Activated CD8-positive, alpha-beta memory T cell treated with anti-CD3 and anti-CD28 coated beads for 1 hour (primary cell): ENCODE measurements at places on chromosomes 5 and 9.

DNA sequence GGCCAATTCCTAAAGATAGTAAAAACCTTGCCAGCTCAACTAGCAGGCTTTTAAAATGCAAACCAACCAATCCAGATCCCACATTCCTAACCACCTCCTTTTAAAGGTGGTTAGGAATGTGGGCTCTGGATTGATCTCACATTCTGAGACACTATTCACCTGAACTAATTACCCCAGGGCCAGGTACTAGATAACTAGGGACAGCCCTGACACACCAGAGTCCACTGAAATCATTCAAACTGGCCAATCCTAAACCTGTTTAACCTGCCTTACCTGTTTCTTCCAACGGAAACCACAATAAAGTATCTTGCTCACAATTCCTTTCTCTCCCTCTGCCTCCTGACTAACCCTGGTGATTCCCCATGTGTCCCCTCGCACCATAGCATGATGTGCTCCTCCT, 168.3 kb upstream of the DMAC1 start:
- DNase-seq = no peak

- DNase-seq = no peak
Observed at GRCh38 chr5:1320436-1321344, 24.2 kb downstream of the CLPTM1L start.

GRCh38 chr5:143677403-143677802, 134.6 kb upstream of the HMHB1 start:
- DNase-seq = no peak

GRCh38 chr9:77019236-77019925, at the start of gene FOXB2:
TSS of gene FOXB2 (plus strand) at chr9:77019655. CDS start at chr9:77019655, 0 bp downstream.
- DNase-seq = no peak

DNA sequence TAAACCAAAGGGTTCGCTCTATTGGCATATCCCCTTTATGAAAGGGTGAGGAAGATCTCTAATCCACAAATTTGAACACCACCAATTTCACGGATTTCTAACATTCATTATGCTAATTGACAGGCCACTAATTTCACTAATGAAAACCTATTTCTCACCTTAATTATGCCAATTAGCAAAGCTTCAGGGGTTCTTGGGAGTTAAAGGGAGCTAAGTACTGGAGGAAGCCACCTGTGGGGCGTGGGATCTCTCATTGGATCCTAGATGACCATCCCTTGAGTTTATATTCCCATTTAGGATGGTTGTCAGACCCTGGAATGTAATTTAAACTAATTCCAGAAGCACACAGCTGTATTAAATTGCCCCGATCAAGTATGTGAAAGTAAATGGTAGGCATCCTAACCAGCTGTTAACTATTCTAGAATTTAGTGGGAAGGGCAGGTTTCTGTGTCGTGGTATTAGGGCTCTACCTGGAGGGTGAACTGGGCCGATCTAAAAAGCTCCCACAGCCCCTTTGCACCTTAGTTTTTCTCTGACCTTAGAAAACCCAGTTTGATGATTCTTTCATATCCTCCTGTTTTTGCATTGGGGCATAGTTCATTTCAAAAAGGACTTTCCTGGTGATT, 77.1 kb downstream of the C9orf152 start:
- DNase-seq = no peak

DNA sequence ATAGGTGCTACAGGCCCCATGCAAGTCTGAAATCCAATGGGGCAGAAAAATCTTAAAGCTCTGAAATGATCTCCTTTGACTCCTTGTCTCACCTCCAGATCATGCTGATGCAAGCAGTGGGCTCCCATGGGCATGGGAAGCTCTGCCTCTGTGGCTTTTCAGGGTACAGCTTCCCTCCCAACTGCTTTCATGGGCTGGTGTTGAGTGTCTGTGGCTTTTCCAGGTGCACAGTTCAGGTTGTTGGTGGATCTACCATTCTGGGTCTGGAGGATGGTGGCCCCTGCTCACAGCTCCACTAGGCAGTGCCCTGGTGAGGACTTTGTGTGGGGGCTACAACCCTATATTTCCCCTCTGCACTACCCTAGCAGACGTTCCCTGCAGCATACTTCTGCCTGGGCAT, 103.5 kb downstream of the STARD4 start:
- DNase-seq = no peak

- no peak for DNase-seq
Observed at GRCh38 chr5:33166522-33166921, 274.2 kb upstream of the TARS1 start.

DNA sequence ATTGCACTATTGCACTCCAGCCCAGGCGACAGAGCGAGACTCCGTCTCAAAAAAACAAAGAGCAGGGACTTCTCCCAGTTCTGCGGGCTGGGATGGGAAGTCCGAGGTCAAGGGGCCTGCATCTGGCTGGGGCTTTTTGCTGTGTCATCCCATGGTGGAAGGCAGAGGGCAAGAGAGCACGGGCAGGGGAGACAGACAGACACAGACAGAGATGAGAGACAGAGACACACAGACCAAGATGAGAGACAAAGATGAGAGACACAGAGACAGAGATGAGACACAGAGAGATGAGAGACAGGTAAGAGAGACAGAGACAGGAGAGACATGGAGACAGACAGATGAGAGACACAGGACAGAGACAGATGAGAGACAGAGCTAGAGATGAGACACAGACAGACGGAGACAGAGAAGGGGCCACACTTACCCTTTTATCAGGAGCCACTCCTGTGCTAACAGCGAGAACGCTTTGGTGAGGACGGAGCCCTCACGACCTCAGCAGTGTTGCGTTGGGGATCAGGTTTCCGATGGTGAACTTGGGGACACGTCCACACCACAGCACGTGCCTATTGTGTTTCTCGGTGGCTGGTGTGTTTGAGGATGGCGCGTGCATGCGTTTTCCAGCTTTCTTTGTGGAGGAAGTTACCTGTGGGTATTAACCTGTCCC, 8.9 kb upstream of the TOR4A start:
- no peak for DNase-seq

DNA sequence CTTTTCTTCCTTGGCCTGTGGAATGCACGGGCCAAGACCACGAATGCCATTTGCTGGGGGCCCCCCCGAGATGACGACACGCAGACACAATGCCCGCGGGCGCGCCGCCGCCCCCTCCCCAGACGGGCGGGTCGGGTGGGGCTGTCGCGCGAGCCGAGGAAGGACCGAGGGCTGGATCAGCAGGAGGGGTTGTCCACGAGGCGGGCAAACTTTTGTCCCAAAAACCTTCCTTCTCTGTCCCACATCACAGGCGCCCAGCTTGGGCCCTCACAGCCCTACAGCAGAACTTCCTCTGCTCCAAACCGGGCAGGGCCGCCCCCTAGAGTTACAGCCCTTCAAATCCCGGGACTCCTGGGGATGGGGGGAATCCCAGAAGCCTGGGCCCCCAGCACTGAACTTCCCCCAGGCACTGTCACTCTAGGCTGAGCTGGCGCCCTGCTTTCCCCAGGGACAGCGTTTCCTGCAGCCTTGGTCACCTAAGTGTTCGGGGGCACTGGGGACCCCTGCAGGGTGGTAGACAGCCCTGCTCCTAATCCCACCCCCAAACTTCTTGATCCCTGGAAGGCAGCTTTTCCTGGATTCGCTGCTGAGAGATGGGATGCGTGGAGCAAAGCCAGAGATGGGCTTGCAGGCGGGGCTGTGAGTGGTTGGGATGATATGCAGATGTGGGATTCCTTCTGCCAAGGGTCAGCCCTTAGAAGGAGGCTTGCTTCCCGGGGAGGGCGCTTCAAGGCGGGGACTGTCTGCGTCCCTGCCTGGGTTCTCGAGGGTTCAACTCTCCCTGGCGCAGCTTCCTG, 980 bp downstream of the COL5A1 start:
- no peak for DNase-seq

DNA sequence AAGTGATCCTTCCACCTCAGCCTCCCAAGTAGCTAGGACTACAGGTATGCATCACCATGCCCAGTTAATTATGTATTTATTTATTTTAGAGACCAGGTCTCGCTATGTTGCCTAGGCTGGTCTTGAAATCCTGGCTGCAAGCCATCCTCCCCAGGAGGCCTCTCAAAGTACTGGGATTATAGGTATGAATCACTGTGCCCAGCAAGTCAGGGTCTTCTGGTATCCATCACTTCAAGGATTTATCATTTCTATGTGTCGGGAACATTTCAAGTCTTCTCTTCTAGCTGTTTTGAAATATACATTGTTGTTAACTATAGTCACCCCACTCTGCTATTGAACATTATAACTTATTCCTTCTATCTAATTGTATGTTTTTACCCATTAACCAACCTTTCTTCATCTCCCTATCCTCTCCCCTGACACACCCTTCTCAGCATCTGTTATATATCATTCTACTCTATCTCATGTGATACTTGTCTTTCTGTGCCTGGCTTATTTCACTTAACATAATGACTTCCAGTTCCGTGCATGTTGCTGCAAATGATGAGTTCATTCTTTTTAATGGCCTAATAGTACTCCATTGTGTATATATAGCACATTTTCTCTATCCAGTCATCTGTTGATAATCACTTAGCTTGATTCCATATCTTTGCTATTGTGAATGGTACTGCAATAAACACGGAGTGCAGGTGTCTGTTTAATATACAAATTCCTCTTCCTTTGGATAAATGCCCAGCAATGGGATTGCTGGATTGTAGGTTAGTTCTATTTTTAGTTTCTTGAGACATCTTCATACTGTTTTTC, 26.4 kb downstream of the UTP15 start:
- DNase-seq = no peak
